Amniotic stem cell (primary cell): ENCODE measurements at places on chromosomes 5 and 9.

GRCh38 chr5:155066886-155067595 is 53.5 kb downstream of the KIF4B start:
- DNase-seq, result no peak

GRCh38 chr5:101716941-101717340 is 579.1 kb downstream of the SLCO4C1 start:
- DNase-seq, result no peak

- no peak for DNase-seq
Measured at GRCh38 chr5:67204821-67205220, 8.2 kb upstream of the CD180 start.

GRCh38 chr9:74742792-74743730 is 144.7 kb downstream of the TRPM6 start:
- peak; percentile 7 for DNase-seq

DNA sequence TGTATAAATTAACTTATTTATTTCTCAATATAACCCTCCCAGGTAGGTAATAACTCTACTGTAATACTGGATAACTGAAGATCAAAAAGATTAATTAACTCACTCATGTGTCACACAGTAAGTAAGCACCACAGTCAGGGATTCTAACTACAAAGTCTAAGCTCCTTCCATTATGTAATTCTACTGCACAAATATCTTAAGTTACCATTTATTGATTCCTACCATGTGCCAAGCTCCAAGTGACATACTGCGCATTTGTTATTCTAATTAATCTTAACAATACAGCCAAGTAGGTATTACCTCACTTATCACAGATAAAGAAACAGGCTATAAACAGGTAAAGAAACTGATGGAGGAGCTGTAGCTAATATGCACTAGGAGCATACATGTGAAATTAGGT is 58.3 kb downstream of the RANBP6 start:
- DNase-seq, result no peak

DNA sequence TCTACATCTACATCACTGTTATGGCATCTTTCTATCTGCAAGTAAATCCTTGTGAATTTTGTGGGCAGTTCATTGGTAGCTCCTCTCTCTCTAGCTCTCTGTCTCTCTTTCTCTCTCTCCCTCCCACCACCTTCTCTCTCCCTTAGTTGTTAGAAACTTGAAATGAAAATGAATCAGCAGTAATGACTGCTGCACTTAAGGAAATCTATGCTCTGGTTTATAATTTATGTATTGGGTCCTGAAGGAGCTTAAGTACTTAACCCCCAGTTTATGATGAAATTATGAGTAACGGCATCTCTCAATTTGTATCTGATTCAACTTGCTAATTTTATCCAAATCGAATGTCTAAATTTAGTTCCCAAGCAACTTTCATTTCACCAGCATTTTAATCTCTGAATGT is 52.0 kb upstream of the PTGER4 start:
- no peak for DNase-seq

DNA sequence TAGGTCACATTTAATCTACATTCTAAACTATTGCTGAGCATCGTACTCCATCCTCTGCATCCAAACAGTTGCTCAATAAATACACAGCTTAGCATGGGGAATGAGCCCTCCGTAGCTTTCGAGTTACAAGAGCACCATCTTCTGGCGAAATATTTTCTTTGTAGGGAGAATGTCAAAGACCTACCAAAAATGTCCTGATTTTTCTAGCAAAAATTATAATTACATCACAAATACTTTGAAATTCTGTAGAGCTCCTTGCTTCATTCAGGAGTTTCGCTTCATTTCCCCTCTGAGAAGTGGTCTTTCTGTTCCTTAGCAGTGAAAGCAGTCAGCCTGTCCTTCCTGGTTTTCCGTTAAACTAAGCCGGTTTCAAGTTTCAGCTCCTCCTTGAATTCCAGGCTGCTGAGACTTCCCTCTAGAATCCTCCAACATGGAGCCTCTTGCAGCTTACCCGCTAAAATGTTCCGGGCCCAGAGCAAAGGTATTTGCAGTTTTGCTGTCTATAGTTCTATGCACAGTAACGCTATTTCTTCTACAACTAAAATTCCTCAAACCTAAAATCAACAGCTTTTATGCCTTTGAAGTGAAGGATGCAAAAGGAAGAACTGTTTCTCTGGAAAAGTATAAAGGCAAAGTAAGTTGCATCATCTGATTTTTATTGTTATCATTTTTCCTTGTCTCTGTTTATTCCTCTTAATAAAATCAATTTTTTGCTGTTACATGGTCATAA is at the start of gene GPX8:
Gene GPX8, plus strand, starts transcription at position 409 of the 730 bp plus-strand sequence. Its CDS starts 22 bp downstream, at position 431.
- peak; percentile 78 for DNase-seq

DNA sequence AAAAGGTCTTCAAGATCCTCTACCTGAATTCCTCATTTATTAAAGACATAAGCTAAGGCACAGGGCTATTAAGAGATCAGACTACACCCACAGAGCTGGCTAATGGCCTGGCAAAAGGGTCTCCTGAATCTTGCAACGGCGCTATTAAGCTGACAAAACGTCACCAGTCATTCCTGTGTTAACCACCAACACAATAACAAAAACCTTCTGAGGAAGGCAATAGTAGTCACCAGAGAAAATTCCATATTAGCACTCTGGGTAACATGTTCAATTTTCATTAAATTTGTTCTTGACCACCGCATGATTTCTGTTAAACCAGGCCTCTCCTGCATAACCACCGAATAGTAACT is 77.0 kb downstream of the GNAQ start:
- no peak for DNase-seq

DNA sequence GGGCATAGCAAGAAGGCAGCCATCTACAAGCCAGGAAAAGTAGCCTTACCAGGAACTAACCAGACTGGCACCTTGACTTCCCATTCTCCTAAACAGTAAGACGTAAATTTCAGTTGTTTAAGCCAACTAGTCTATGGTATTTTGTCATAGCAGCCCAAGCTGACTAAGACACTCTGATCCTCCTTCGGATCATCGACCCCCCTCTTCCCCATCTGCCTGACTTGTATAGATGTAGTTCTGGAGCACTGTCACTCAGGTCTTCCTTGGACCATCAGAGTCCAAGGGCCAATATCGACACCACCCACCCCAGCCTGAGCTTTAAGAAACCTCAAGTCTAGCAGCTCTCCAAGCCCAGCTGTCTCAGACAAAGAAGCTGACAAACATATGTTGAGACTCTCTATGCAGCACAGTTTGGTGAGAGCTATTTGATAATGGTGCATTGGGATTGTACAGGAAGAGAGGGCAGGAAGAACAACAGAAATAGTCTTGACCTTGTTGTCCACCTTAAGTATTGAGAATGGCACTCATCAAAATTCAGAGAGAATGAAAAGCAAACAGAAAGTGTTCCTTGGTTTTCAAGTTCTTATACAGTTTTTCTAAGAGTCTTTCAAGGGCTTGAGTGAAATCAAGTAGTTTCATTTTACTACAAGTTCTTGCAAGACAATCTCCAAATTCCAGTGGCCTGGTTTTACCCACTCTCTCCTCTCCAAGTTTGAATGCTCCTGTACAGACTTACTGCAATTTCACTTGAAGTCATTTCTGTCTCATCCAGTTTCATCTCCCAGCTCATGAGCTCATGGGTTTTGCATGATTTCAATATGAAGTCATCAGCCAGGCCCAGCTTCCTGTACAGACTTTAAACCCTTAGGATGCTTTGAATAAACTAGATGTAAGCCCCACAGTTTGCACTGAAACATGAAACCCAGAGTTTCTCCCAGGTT is 122.3 kb upstream of the RAI14 start:
- DNase-seq, result peak; percentile 80

DNA sequence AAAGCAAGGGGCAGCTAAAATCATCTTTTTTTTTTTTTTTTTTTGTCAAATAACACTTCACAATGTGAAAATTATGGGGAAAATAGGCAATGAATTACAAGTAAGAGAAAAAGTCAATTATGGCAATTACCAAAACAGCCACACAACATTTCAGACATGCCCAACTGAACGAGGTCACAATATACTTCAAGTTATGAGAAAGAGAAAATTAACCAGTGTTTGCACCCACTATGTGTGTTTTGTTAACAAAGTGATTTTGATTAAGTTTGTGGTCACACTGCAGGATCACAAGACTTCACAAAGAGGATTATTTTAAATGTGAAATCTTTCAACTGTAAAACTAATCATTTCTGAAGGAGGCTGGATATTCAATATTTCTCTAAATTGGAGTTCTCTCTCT is 1032.8 kb upstream of the DMAC1 start:
- no peak for DNase-seq

GRCh38 chr5:178290376-178290775 is 57.8 kb upstream of the PHYKPL start:
- no peak for DNase-seq
